ENCODE measurements at places on chromosomes 1 and 21.

DNA sequence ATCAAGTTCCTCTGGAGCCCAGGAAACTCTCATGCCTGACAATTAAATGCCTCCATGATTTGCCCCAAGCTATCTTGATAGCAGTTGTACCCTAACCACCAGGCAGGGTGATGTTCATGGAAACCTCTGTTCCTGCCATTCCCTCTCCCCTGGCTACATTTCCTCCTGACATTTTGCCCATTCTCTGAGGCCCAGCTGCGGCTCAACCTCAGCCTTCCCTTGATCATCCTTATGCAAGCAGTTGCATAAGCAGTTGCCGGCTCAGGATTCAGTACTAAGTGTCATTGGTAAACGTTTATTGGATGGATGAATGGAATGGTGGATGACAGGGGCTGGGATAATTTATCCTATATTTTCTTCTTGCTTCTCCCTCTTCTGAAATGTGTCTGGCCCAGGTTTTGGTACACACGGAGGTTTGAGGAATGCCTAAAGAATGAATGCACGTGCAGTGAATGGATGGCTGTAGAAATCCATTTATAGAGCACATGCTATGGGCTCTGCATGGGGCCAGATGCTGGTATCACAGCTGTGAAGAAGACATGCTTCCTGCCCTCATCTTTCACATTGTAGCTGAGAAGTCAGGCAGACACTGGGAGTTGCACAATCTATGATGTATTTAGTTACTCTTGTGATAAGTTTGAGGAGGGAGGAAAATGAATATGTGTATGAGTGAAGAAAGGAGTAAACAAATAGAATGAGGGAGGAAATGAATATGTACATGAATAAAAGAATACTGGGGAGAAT is 261.8 kb downstream of the FOXD2 start:
- no peak for DNase-seq

- no peak for DNase-seq
Measured at GRCh38 chr1:209808059-209808581, 2.2 kb upstream of the IRF6 start.

GRCh38 chr1:243375596-243375995 is 119.8 kb downstream of the SDCCAG8 start:
- DNase-seq, result no peak

- peak; percentile 82 for DNase-seq
Measured at GRCh38 chr1:33433509-33434362, 2.8 kb upstream of the PHC2 start.

Data from tibial artery (tissue), 4 donors.